Prostate gland (tissue), 2 donors: ENCODE measurements at places on chromosomes 5 and 9. TPM values are rescaled to one million over a fixed set of nuclear protein-coding genes. Genes with fewer than 3 reads are reported as not detected.

SPATA31C1 gene
- total RNA-seq = not detected

C5orf52 gene
- not detected for total RNA-seq

DNA sequence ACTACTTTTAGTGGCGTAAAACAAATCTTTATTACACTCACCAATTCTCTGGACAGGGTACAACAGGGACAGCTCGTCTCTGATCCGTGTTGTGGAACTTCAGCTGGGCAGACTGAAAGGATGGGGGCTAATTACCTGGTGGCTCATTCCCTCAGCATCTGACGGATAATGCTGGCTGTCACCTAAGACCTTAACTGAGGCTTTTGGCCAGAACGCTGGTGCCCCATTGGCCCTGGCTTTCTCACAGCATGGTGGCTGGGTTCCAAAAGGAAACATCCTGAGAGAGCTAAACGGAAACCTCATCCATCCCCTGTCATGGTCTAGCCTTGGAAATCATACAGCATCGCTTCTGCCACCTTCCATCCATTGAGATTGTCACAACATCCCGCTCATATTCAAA lies 62.9 kb downstream of the RAI14 start:
- no peaks in the 10 kb centered on the region for H3K4me1 ChIP-seq
- no peaks in the 10 kb centered on the region for H3K36me3 ChIP-seq

DNA sequence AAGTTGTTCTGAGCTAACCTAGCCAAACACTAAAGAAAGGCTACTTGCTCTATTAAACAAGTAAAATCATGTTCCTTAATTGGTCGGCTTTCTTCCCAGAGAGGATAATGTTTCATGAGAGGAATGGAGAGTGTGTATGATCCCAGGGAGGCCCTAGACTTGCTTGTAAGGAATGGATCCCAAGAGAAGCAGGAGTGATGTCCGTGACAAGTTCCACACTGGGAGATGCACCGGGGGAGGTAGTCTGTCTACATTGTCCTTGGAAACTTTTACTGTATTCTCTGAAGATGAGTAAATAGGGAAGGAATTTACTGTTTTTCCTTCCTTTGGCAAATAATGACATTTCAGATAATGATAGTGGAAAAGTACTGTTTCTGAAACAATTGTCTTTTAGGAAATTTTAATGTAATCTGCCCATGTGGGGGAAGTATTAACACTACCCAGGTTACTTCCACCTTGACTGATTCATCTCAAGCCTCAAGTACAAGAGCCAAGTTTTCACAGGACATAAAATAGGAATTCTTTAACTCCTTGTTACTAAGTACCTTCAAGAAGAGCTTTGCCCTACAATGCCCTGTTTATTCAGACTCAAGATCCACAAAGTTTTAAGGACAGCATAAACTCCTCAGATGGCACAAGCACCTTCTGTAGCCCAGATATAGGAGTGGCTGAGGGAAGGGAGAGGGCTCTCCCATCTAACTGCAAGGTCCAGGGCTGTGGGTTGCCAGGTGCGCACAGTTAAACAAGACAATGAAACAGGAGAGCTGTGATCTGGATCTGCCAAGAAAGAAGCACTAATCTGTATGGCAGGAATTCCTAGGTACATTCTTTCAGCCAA lies 152.1 kb downstream of the GNA14 start:
- H3K36me3 ChIP-seq = no peaks in the 10 kb centered on the region
- peak; percentile 50 for DNase-seq
- no peaks in the 10 kb centered on the region for H3K27me3 ChIP-seq
- peak overlapping the region; percentile 16 for H3K27ac ChIP-seq
